ENCODE measurements at places on chromosomes 6 and 20.
A peak's percentile ranks its signal among the peaks of the same experiment; 100 is the strongest.

DNA sequence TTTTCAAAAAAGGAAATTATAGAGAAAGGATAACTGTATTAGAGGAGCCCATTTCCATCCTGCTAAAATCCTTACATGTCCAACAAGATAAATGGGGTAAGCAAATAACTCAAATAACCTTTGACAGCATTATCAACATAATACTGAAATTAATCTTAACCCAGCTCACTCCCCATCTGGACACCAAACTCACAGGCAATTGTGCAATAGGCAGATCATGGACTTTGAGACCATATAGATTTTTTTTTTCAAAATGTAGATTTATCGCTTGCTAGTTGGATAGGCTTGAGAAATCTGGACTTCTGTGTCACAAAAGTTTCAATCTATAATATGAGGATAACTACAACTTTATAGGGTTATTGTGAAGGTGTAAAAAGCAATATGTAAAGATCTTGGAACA lies 134.4 kb upstream of the ASCC3 start:
- DNase-seq = no peak

GRCh38 chr20:47235853-47236638 lies 120.5 kb downstream of the ZMYND8 start:
- no peak for DNase-seq

- no peak for DNase-seq
Observed at GRCh38 chr6:131651782-131652181, 14.7 kb downstream of the ENPP3 start.

- DNase-seq = peak; percentile 21
Observed at GRCh38 chr20:32991792-32992641, 12.2 kb downstream of the SUN5 start.

DNA sequence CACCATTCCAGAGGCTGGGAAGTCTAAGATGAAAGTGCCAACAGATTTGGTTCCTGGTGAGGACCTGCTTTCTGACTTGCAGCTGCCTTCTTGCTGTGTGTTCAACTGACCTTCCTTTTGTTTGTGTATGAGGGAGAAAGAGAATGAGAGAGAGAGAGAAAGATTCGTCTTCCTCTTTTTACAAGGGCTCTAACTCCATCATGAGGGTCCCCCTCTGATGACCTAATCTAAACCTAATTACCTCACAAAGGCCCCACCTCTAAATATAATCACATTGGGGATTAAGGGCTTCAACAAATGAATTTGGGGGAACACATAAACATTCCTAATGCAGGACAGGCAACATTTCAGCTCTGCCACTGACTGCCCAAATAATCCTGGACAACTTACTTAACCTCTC lies 130.7 kb downstream of the PLCB1 start:
- DNase-seq = no peak

- no peak for DNase-seq
Observed at GRCh38 chr20:33418033-33418432, 16.7 kb upstream of the CDK5RAP1 start.

All from stimulated activated naive B cell treated with anti-CD40 and anti-IgM and Interleukin-4, amounts not matched to agents 10 μg/mL and 1 μg/mL and 100 μg/mL, for 72 hours (primary cell).